ENCODE measurements at places on chromosomes 5 and 9.

DNA sequence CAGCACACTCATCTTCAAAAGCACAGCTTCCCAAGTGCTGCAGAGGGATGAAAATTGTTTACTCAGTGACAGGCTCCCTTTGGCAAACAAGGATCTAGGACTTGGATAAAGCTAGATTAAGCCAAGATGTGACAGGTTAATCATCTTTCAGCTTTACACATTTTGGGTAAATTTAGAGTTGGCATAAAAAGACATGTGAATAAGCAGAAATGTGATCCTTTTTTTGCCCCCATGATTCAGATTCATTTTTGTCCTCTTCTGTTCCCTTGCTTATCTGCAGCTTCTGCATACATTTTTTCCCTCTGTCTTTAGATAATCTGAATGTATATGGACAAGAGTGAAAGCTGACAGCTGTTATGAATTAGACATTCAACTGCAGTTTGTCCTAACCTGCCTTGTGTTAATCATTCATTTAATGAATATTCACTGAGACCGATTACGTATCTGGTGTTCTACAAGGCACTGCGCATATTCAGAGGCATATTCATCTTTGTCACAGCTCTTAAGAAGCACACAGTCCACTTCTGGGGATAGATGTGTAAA is 19.6 kb downstream of the ADAMTSL1 start:
- no peak for DNase-seq

DNA sequence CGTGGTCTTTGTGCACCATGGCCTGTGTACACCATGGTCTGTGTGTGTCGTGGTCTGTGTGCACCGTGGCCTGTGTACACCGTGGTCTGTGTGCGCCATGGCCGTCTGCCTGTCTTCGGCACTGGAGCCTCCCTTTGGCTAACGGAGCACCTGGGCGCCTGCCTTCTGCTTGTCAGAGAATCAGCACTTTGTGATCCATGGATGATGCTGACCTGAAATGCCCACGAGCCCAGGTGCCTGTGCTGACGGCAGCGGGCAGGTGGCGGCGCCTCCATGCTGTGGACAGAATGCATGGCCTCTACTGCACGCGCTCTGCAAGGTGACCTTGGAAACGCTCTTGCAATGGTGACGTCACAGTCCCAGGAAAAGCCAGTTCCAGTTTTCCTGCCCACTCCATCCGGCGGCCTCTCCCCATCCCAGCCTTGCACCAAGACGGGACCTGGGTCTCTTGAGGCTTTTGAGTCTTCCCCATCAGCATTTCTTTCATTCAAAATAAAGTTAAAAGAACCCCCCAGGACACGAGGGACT is 14.6 kb downstream of the LCN9 start:
- no peak for DNase-seq

DNA sequence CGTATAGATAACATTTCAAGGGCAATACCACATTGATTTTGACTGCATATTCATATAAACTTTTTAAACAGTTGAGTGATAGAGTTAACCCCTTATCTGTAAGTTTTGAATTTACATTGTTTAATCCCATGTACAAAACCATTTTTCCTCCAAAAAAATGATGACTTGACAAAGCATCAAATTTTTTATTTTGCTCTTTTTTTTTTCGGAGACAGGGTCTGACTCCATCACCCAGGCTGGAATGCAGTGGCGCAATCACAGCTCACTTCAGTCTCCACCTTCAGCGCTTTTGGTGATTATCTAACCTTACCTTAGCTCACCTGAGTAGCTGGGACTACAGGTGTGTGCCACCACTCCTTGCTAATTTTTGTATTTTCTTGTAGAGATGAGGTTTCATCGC is 1670.1 kb upstream of the CDH9 start:
- no peak for DNase-seq

DNA sequence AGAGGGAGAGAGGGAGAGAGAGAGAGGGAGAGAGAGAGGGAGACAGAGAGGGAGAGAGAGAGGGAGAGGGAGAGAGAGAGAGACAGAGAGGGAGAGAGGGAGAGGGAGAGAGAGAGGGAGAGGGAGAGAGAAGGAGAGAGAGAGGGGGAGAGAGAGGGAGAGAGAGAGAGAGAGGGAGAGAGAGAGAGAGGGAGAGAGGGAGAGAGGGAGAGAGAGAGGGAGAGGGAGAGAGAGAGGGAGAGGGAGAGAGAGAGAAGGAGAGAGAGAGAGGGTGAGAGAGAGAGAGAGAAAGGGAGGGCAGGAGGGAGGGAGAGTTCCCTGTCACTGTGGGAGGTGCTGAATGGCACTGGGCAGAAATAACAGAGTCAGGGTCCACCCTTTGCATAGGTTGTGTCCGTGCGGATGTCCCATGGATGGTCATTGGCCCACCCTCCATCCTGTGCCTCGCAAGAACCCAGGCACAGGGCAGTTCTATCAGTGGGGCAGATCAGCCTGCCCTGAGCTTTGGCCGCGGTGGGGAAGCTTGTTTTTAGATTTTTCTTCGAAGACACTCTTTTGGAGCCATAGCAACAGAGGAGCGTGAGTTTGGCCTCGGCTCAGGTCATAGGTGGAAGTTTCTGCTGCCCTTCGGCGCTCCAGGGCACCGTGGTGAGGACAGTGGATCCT is 30.1 kb downstream of the ADAMTSL2 start:
- no peak for DNase-seq

DNA sequence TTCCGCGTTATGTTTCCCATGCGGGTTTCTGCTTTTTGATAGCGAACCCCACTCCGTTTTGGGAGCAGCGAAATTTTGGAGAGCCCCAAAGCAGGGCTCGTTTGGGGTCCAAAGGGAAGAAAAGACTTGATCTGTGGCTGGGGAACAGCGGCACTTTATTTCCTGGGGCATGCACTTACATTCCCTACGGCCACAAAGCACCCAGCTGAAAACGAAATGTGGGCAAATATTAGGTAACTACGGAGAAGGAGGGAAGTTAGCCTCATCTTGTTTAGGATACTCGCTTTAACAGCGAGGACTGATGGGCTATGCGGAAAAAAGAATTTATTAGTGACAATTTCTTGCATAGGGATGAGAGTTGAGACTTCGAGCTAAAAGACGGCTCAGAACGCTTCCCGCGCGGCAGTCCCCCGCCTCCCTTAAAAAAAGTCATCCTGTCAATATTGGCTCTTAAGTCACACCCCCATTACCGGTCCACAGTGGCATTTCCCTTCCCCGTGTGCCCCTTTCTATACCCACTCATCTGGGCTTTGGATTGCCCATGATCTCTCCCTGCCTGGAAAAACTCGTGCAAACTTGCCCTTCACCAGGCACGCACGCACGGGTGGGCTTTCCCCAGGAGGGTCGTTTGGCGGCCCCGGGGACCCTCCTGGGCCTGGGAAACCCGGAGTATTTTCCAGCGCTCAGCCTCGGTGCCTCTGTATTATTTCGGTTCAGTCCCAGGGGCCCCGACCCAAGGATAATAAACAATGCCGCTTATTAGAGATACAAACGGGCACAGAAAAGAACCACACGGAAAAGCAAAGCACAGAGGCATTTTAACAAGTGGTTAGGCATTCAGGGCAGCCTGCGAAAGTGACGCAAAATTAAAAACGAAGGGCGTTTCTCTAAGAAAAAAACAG is 35.8 kb upstream of the NFIB start:
- no peak for DNase-seq

DNA sequence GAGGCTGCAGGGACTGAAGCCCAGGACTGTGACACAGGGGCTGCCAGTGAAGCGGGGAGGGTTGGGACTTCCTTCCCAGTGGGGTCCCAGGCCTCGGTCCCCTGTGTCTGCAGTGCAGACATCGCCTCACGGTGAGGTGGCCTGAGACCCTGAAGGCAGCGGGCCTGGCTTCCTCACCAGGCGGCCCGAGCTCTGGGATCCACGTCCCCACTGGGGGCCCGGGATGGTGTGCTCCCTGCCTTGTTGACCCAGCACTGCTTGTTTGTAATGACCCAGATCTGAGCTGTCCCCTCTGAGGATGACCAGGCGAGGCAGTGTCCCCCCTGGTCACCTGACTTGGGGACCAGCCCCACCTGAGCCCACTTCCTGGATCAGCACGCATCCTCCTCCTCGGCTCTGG is 53.1 kb downstream of the COL5A1 start:
- no peak for DNase-seq

DNA sequence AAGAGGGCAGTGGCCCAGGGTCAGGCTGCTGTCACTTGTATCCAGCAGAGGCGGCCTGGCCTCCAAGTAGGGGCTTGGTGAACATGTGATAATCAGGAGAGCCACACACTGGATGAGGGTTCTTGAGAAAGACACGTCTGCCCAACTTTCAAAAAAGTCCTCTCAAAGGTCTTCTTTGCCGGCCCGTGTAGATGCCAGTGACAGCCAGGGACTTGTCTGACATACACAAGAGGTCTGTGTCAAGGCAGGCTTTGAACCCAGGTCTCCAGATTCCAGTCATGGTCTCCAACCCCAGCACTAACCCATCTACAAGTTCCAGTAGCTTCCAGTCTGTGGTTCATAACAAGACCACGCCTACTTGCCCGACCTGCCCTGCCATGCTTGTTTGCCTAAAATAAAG is 7.9 kb upstream of the AMBP start:
- DNase-seq: no peak

- DNase-seq: peak; percentile 83
These were observed at the start of gene ARID3C for GRCh38 chr9:34628656-34629490. Gene ARID3C, minus strand, starts transcription at chr9:34629066. Its CDS starts 1,052 bp downstream, at chr9:34628014.
